ENCODE measurements at places on chromosomes 5 and 9.

DNA sequence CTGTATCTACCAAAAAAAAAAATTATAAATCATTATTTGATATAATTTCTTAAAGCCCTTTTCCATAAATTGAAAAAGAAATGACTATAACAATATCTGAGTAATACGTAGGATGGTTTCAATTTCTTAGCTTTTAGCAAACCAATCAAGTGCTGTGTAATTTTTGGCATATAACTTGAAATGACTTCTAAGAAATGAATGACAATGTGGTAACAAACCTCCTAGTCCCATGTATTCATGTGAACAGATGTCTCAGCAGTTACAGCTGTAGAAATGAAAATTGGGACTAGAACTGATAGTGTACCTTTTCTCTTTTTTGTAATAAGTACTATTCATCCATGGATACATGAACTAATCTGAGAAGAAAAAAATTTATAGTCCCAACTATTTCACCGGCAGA lies 307.0 kb downstream of the BNC2 start:
- no peak for DNase-seq
- H3K4me3 ChIP-seq = no peak overlapping the region
- no peaks in the 10 kb centered on the region for H3K36me3 ChIP-seq
- H3K27me3 ChIP-seq = no peaks in the 10 kb centered on the region
- H3K4me1 ChIP-seq = peaks cover 22% of the 10 kb centered on the region

- H3K4me3 ChIP-seq = no peak overlapping the region
- H3K27ac ChIP-seq = no peak overlapping the region
- H3K36me3 ChIP-seq = peaks cover 16% of the 10 kb centered on the region
- no peaks in the 10 kb centered on the region for H3K4me1 ChIP-seq
Observed at GRCh38 chr9:74403581-74403980, 93.6 kb upstream of the RORB start.

DNA sequence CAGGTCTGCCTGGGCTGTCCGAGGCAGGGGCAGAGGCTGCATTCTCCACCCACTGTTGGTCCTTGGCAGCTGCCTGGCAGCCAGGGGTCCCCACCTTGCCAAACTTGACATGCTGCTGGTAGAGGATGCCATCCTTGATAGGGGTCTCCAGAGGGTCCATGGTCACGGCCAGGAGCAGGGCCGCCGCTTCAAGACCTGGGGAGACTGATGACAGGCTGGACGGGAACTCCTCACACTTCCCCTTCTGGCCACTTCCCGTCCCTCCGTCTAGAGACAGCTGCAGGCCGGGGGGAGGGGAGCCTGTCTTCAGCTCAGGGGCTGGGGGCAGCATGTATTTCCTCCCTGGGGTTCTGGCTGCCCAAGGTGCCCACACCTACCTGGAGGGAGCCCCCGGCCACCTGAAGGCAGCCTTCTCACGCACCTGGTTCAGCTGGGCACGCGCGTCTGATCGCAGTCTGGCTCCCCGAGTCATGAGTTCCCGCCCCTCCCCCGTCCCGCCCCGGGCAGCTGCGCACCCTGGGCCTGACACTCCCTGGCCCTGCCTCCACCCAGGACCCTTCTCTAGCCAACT lies at the start of gene DOK3:
TSS of gene DOK3 (minus strand) at position 446 of the 571 bp plus-strand sequence. CDS start at position 160, 286 bp downstream.
- H3K4me3 ChIP-seq = no peak within 1 kb of the TSS
- H3K36me3 ChIP-seq = peaks cover 40% of the 10 kb centered on the region
- H3K27ac ChIP-seq = peak within 1 kb of the TSS; percentile 90
- no peaks in the 10 kb centered on the region for H3K27me3 ChIP-seq
- H3K4me1 ChIP-seq = peaks cover 17% of the 10 kb centered on the region

DNA sequence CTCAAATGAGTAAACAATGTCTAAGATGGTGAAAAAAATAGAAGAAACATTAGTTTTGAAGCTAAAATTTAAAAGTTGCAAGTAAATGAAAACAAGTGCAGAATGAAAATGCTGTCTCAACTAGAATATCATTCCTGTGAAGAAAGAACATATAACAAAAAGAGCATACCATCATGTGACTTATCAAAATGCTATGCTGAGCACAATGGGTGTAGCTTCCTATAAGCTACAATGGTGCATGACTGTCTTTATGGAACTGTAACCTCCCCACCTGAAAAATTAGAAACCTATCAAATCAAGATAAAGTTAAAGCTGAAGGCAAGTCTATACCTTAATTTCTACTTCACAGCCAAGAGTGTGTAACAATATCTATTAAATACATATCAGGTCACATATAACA lies 192.0 kb downstream of the AP3B1 start:
- H3K4me1 ChIP-seq = peaks cover 17% of the 10 kb centered on the region
- H3K27ac ChIP-seq = no peak overlapping the region
- peaks cover 31% of the 10 kb centered on the region for H3K36me3 ChIP-seq

- H3K36me3 ChIP-seq = peaks cover 23% of the 10 kb centered on the region
- no peaks in the 10 kb centered on the region for H3K27me3 ChIP-seq
- no peak overlapping the region for H3K4me3 ChIP-seq
- H3K27ac ChIP-seq = no peak overlapping the region
- peaks cover 6% of the 10 kb centered on the region for H3K4me1 ChIP-seq
Observed at GRCh38 chr5:21661184-21661583, 1192.0 kb downstream of the CDH12 start.

- no peaks in the 10 kb centered on the region for H3K27me3 ChIP-seq
- H3K4me1 ChIP-seq = peaks cover 35% of the 10 kb centered on the region
- H3K36me3 ChIP-seq = no peaks in the 10 kb centered on the region
- DNase-seq = no peak
- H3K4me3 ChIP-seq = no peak overlapping the region
Observed at GRCh38 chr5:167763772-167764171, 527.7 kb upstream of the WWC1 start.

- no peaks in the 10 kb centered on the region for H3K36me3 ChIP-seq
- no peak overlapping the region for H3K27ac ChIP-seq
- no peak overlapping the region for H3K4me3 ChIP-seq
- DNase-seq = no peak
- peaks cover 2% of the 10 kb centered on the region for H3K27me3 ChIP-seq
Observed at GRCh38 chr5:154110107-154110453, 71.3 kb downstream of the MFAP3 start.

GRCh38 chr5:164048359-164048926 lies 543.0 kb downstream of the MAT2B start:
- H3K27ac ChIP-seq = no peak overlapping the region
- peaks cover 17% of the 10 kb centered on the region for H3K4me1 ChIP-seq
- H3K4me3 ChIP-seq = no peak overlapping the region
- H3K36me3 ChIP-seq = no peaks in the 10 kb centered on the region

DNA sequence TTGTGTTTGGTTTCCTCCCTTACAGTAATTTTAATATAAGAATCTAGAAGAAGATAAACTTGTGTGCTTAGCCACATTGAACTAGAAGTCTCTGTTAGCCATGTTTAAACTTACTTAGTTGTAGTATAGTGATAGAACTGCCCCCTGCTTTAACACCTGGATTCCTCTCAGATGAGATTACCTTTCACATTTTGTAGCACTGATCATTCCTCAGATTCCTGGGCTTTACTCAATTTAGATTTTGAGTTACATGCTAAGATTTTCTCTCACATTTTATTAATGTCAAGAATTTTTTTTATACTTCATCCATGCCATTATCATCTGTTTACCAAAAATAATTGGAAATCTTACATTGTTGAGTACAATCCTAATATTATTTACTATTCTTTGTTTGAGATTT lies 70.5 kb downstream of the GPBP1 start:
- peaks cover 8% of the 10 kb centered on the region for H3K4me1 ChIP-seq
- H3K36me3 ChIP-seq = peaks cover 42% of the 10 kb centered on the region

DNA sequence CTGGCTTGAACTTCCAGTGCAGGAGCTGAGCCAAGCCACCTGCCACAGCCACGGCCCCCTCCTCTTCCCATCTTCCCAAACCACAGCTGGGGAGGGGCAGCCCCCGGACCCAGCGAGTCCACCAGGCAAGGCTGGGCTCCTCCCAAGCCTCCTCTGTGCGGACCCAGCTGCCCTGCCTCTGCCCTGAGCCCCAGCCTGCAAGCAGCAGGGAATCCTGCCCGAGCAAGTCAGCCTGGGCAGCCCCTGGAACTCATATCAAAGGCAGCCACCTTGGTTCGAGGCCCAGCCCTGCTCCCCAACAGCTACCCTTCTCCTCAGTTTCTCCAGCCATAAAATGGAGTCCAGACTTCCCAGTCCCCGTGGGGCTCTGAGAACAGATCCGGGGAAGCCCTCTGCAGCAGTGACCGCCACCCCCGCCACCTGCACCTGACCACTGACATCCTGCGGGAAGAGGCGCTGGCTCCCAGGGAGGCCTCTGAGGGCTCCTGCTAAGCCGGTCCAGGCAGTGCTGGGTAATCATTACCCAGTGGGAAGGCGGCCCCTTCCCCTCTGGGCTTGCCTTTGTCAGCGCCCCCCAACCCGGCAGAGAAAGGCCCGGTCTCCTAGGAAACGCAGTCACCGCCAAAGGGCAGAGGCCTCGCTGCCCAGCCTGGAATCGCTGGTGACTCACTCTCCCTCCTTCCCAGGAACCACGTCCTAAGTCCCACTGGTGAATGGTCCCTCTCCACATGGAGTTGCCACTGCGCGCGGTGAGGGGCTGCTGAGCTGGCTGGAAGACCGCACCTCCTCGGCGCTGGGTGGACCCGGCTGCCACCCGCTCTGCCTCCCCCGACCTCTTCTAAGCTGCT lies 1.5 kb downstream of the VAV2 start:
- H3K36me3 ChIP-seq = no peaks in the 10 kb centered on the region
- peaks cover 40% of the 10 kb centered on the region for H3K4me1 ChIP-seq
- peak overlapping the region; percentile 74 for H3K4me3 ChIP-seq
- no peak overlapping the region for H3K27ac ChIP-seq

GRCh38 chr5:176740702-176741496 lies 69.5 kb upstream of the UNC5A start:
- H3K4me1 ChIP-seq = peaks cover 71% of the 10 kb centered on the region
- no peak overlapping the region for H3K27ac ChIP-seq
- H3K36me3 ChIP-seq = no peaks in the 10 kb centered on the region
- DNase-seq = no peak

- H3K27ac ChIP-seq = 0 out of 2 replicates have a peak overlapping the region, but pooled peaks have one; percentile 67
- H3K27me3 ChIP-seq = no peaks in the 10 kb centered on the region
- H3K4me1 ChIP-seq = no peaks in the 10 kb centered on the region
- peak; percentile 8 for DNase-seq
- no peaks in the 10 kb centered on the region for H3K36me3 ChIP-seq
- no peak overlapping the region for H3K4me3 ChIP-seq
Observed at GRCh38 chr9:93651521-93651950, 75.2 kb downstream of the PHF2 start.

- H3K4me3 ChIP-seq = peak overlapping the region; percentile 46
- peak overlapping the region; percentile 75 for H3K27ac ChIP-seq
- peaks cover 66% of the 10 kb centered on the region for H3K4me1 ChIP-seq
- peaks cover 3% of the 10 kb centered on the region for H3K27me3 ChIP-seq
- no peaks in the 10 kb centered on the region for H3K36me3 ChIP-seq
Observed at GRCh38 chr5:158698023-158698639, 401.6 kb downstream of the EBF1 start.

- no peaks in the 10 kb centered on the region for H3K36me3 ChIP-seq
- H3K27me3 ChIP-seq = no peaks in the 10 kb centered on the region
- DNase-seq = no peak
- H3K4me3 ChIP-seq = no peak overlapping the region
- no peak overlapping the region for H3K27ac ChIP-seq
- H3K4me1 ChIP-seq = peaks cover 23% of the 10 kb centered on the region
Observed at GRCh38 chr5:151098768-151099121, 17.9 kb upstream of the TNIP1 start.

GRCh38 chr9:114017741-114018715 lies 60.1 kb downstream of the AMBP start:
- H3K4me1 ChIP-seq = no peaks in the 10 kb centered on the region
- H3K27ac ChIP-seq = no peak overlapping the region
- peaks cover 30% of the 10 kb centered on the region for H3K36me3 ChIP-seq
- H3K4me3 ChIP-seq = no peak overlapping the region
- no peak for DNase-seq
- H3K27me3 ChIP-seq = no peaks in the 10 kb centered on the region

GRCh38 chr9:132806723-132807421 lies 71.2 kb downstream of the AK8 start:
- no peaks in the 10 kb centered on the region for H3K27me3 ChIP-seq
- H3K36me3 ChIP-seq = no peaks in the 10 kb centered on the region
- DNase-seq = peak; percentile 75
- H3K4me3 ChIP-seq = no peak overlapping the region
- peak overlapping the region; percentile 78 for H3K27ac ChIP-seq
